ENCODE measurements at places on chromosomes 1 and 21.

- peak; percentile 81 for DNase-seq
These were observed at the start of gene COL6A2 for GRCh38 chr21:46097336-46098293. Gene COL6A2 (plus strand): TSS chr21:46098112.

GRCh38 chr1:16101623-16102022, 28.2 kb upstream of the FAM131C start:
- no peak for DNase-seq

GRCh38 chr1:34721646-34722355, 33.0 kb upstream of the GJB5 start:
- DNase-seq, result no peak

- no peak for DNase-seq
These were observed 12.0 kb upstream of the MX2 start for GRCh38 chr21:41349619-41350390.

DNA sequence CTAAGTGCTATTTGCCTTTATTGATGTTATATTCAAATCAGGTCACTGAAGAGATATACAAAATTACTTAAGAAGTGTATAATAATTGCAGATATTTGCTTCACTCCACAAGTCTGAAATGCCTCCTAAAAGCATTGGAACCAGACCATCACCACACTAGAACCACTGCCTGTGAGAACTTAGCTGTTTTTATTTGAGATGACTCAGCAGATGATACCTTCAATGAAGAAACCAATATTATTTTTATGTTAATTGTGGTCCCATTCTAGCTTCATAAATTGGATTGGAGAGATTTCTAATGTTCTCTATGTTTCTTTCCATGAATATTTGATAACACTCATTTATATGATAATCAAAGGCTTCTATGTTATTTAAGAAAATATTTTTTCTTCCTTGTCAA, 740.6 kb downstream of the KCNT2 start:
- no peak for DNase-seq

DNA sequence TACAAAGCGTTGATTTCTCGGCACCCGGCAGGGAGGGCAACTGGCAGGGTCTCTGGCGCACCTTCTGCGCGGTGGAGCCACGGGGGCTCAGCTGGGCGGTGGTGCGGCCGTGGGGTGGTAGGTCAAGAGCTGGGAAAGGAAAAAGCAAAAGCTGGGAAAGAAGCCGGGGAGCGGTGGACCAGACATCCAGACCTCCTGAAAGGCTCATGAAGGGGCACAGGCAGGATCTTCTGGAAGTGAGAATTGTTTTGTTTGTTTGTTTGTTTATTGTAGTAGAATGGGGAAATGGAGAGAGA, 7.2 kb upstream of the RNU1-1 start:
- no peak for DNase-seq

DNA sequence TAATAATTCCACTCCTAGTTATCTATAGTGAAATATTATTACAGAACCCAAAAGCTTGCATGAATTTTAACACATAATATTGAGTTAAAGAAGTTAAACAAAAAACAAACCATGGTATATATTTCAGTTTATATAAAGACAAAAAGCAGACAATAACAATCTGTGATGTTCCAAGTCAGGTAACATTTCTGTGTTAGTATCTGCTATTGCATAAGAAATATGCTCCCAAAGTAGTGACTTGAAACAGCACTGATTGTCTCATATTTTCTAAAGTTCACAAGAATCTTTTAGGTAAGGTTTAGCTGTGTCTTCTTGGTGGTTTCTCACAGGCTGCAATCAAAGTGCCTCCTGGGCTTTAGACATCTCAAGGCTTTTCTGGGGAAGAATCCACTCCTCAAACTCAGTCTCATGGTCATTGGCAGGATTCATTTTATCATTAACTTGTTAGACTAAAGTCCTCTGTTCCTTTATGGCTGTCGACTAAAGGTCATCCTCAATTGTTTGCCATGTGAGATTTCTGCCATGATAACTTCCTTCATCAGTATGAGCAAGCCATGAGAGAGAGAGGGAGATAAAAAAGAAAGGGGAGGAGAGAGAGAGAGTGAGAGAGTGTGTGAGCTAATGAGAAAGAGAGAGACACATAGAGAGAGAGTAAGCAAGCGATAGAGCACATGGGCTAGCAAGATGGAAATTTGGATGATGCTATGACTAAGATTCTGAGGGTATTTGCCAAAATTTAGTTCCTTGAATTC, 19.9 kb downstream of the GBP1 start:
- DNase-seq, result no peak

GRCh38 chr1:241817956-241818612, 29.9 kb upstream of the EXO1 start:
- no peak for DNase-seq

DNA sequence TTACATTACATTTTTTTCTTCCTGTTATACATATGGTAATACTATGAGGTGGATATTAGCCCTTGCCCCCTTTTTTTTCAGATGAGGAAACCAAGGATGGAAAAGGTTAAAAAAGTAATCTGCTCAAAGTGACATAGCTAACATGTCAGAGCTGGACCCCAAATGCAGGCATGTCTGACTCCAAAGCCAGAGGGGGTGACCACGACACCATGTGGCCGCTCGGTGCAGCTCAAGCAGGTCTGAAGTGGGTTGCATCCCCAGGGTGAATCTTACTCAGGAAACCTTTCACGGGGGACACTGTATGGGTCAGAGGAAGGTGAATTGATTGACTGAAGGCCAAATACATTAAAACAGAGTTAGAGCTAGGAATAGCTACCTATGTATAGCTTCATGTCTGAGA, 34.8 kb downstream of the CD34 start:
- no peak for DNase-seq
